ENCODE measurements at places on chromosomes 1 and 21.

- DNase-seq: peak; percentile 49
Measured at GRCh38 chr1:2255420-2256369, 27.6 kb downstream of the SKI start.

- no peak for DNase-seq
Measured at GRCh38 chr1:84939151-84939550, 46.1 kb upstream of the LPAR3 start.

GRCh38 chr1:116972674-116973030 lies 28.9 kb upstream of the CD101 start:
- DNase-seq: no peak

DNA sequence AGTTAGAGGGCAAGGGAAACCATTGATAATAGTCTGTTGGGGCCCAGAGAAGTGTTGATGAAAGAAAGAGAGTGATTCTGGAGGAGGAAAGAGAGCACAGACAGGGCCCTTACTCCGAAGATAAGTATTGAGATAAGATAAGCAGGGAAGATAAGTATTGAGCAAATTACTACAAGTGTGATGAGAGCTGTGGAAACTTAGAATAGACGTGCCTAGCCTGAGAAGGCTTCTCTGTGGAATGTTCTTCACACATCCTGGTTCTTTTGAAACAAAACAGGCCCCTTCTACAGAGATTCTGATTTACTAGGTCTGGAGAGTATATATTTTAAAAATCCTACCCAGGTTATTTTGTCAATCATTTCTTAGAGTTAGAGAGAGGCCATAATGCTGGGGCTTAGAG lies 26.4 kb downstream of the FNBP1L start:
- DNase-seq: no peak

DNA sequence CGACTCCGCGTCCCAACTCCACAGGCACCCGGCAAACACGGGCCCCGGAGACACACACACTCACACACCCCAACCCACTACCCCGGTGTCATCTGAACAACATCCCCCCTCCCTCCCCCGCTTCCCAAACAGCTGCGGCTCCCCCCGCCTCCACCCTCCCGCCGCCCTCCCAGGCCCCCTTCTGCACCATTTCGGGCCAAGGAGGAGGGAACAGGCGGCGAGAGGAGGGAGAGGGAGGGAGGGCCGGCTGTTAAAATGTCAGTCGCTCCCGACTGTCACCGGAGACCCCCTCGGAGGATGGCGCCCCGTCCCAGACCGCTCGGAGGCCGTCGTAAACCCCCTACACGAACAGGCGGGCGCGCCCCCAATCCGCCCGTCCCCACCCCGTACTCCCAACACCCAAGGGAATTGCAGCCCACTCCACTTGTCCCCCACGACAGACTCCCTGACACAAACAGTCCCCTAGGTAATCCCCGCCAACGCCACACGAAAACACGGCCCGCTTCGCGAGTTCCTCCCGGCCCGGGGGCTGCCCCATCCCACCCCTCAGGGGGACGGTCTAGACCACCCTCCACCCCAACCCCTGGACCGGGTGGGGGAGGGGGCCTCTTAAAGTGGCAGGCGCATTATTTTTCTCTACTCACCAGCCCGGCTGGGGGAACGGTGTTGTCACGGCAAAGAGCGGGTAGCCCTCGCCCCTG lies 583 bp downstream of the MEF2D start:
- DNase-seq: peak; percentile 55

GRCh38 chr1:92367496-92367895 lies 68.6 kb downstream of the RPAP2 start:
- no peak for DNase-seq

- DNase-seq: no peak
Measured at GRCh38 chr1:230910755-230911117, 42.4 kb upstream of the C1orf198 start.

DNA sequence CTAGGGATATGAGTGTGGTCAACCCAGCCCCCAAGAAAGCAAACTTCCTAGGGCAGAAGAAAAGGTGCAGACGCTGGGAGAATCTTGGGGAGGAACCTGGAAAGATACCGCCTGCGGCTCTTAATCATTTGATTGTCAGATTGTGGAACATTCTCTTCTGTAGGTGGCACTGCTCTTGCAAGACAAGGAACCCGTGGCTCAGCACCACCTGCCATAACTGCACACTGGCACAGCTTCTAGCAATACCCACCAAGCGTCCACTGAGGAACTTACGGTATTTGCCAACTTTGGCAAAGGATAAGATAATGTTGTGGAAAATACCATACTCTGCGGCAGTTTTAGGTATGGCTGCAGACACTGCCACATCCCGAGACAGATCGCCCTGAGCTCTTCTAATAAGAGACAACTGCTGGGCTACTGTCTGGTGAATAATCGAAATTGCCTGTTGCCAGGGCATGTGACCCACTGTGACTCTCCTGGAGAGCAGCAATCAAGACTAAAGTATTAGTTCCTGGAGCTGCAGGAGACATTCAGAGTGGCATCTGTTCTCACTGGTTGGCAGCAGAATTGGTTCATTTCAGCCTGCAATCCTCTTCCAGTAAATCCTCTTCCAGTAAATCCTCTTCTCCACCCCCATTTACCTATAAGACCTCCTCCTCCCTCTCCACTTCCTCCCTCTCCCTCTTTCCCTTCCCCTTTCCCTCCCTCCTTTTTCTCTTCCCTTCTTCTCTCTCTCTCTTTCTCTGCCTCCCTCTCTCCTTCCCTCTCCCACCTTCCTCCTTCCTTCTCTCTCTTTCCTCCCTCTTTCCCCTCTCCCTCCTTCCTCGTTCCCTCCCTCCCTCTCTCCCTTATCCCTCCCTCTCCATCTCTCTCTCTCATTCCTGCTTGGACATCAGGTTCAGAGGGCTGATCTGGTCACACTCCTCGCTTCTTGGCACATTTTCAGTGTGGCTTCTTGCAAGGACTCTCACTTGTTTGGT lies 49.7 kb upstream of the B3GALT5 start:
- DNase-seq: no peak

- DNase-seq: no peak
Measured at GRCh38 chr1:89807983-89808382, 12.8 kb upstream of the LRRC8D start.

- DNase-seq: no peak
Measured at GRCh38 chr1:41245659-41246058, 3.6 kb upstream of the SCMH1 start.

GRCh38 chr21:34933609-34934335 lies 115.3 kb downstream of the RUNX1 start:
- no peak for DNase-seq

GRCh38 chr1:76410499-76410898 lies 336.0 kb downstream of the ST6GALNAC3 start:
- no peak for DNase-seq

DNA sequence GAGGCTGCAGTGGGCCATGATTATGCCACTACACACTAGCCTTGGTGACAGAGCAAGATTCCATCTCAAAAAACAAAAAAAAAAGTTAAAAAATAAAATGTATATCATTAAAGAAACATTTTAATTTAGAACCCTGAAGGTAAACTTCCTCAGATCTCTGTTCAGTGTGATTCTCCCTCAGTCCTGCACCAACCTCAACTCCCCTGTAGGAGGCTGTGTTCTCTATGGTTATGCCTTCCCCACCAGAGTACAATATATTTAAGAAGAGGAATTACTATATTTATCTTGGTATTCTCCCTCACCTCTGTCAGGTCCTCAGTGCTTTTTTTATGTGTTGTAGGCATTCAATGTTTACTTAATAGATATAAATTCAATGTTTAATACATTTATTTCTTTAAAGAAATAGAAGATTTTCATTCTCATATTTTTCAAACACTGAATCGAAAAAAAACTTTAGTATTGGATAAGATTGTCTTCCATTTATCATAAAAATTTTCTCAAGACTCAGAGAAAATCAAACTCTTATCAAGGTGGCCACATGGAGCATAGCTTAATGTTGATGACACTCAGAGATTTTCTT lies 4.8 kb upstream of the LRRC8B start:
- peak; percentile 29 for DNase-seq

DNA sequence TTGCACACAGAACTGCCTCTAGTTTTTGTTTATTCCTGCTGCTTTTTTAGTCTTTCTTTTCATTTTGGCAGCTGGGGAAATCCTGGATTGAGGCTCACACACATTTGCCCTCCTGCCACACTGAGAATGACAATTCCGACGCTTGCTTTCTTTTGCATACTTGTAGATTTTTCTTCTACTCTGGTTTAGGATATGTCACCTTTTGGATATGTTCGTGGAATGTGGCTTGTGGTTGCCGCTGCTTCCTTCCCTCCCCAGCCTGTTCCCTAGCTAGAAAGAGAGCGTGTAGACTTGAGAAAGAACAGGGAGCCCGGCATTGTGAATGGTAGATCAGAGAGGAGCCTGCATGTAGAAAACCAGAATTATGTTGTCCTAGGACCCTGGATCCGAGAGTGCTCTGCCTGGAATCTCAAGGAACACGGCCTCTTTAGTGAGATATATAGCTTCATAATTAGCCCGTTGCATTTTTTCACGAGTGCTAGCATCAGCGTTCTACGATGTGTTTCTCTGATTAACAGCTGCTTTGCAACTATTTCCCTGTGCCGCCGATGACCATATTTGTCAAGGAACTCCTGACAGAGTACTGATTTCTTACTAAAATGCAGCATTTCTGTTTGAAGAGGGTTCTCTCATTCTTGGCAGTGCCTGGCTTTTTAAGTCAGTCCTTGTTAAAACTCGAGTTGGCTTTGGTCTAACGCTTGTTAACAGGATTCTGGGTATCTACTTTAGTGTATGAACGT lies 56.2 kb downstream of the PEX14 start:
- no peak for DNase-seq

- DNase-seq: no peak
Measured at GRCh38 chr1:30044656-30045144, 678.7 kb downstream of the MATN1 start.

- DNase-seq: no peak
Measured at GRCh38 chr1:156119503-156120209, 5.1 kb downstream of the LMNA start.

GRCh38 chr1:183027031-183027430 lies 3.8 kb downstream of the LAMC1 start:
- DNase-seq: no peak

DNA sequence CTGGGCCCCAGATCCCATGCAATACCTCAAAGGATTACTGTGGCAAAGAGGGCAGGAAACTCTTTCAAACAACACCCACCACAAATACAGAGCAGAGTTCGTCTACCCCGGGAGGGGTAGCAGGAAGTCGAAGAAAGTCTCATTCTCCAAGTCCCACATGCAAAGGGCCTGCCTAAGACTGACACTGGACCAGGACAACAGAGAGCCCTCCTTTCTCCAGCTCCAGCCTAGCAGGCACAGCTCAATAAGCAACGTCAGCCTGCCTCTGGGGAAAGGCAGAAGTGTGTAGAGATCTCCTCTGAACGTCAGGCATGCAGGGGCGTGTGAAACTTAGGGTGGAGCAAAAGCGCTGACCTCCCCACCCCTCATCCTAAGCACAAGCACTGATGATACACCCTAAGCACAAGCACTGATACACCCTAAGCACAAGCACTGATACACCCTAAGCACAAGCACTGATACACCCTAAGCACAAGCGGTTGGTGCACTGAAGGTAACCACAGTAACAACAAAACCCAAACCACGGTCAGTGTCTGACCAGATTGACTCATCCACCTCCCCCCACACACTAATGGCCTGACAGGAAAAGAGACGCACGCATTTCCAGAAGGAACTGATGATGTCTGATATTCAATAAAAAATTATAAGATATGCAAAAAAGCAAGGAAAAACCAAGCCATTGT lies 1.3 kb downstream of the KRTAP12-3 start:
- DNase-seq: no peak

GRCh38 chr1:199590708-199591107 lies 436.8 kb upstream of the NR5A2 start:
- no peak for DNase-seq

DNA sequence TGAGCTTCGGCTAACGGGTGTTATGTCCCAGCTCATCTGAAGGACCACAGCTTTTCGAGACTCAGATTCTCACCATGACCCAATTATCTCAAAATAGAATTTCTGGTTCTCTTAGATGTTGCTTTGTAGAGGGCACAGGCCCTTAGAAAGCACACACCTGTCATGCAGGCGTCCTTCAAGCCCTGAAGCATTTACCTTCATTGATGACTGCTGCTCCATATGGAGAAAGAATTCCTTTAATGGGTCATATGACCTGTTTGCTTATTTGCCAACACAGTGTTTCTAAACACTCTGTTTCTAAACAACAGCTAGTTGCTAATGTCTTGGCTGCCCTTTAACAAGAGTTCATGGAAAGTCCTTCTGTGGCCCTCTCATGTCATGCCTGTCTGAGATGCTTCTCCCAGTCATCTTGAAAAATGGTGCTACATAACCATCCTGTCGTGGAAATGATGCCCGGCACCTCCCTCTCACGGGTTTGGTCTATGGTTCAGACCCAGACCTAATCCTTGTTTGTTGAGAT lies 495.7 kb downstream of the KIF26B start:
- no peak for DNase-seq

DNA sequence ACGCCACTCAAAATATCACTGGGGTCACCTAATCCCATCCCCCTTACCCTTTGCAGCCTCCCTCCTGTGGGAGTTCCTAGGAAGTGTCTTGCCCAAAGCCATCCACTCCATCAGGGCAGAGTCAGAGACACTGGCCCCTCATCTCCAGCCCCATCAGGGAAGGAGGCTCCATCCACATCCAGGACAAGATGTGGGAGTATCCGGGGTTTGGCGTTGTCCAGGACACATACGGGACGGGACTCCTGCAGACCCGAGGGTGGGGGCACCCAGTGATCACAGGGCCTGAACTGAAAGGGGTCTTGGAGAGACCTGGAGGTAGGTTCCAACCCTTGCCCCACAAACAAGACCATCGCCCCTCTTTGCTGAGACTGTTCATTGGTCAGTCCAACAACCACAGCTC lies 348.2 kb downstream of the MATN1 start:
- no peak for DNase-seq

DNA sequence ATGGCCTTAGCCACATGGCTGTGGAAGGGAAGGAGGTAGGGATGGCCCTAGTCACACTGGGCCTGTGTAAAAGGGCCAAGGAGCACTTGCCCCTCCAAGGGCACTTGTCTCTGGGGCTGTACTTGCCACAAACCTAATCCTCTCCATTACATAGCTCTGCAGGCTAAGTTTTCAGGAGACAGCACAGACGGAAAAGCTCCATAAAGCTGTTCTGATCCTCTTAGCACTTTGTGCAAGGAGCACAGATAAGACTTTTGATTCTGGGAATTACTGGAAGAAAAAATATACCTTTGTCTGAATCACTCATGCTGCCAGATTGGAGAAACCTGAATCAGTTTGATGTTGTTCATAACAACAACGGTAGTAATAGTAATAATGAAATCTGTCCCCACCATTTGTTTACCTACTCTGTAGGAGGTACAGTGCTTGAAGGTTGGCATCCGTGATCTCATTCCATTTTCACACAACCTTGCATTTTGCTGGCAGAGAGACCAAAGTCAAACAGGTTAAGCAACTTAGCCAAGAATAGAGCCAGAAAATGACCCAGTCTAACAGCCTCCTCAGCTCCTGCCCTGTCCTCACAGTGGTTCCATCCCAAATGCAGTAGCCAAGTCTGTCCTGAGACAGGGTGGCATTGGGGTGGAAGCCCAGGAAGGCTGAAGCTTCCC lies 207.1 kb downstream of the ROR1 start:
- no peak for DNase-seq
